ENCODE measurements at places on chromosomes 16 and 17.

DNA sequence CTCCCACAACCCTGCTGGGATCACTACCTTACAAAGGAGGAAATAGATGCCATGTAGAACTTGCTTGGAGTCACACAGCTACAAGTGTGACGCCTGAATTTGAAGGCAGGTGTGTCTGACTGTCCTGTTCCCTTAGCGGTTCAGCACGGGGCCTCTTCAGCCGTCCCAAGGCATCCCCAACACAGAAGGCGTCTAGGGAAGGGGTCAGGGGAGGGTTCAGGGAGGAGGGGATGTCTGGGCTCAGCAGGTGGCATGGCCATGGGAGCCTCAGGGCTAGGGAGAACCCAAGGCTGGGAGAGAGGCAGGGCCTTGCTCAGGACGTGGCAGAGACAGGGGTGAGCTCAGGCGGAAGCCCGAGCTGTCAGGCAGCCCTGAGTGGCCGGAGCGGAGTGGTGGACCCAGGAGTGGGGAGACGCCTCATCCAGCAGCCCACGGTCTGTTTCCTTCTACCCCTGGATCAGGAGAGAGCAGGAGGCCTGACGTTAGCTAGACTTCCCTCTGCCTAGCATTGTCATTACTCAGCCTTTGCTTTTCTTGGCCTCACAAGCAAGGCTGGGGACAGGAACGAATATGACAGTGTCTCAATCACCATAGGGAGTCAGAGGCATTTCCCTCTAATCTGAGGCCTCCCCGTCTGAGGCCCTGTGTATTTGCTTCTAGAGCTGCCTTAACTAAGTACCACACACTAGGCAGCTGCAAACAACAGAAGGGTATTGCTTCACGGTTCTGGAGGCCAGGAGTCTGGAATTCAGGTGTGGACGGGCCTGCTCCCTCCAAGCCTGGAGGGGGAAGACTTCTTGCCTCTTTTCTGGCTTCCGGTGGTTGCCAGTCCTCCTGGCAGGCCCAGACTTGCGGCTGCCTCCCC is 31.3 kb upstream of the ANKRD40CL start:
- DNase-seq: no peak

GRCh38 chr16:86387468-86388440 is 122.6 kb upstream of the FOXF1 start:
- no peak for DNase-seq

- DNase-seq: no peak
Measured at GRCh38 chr16:20762404-20763123, 1.2 kb upstream of the ACSM3 start.

DNA sequence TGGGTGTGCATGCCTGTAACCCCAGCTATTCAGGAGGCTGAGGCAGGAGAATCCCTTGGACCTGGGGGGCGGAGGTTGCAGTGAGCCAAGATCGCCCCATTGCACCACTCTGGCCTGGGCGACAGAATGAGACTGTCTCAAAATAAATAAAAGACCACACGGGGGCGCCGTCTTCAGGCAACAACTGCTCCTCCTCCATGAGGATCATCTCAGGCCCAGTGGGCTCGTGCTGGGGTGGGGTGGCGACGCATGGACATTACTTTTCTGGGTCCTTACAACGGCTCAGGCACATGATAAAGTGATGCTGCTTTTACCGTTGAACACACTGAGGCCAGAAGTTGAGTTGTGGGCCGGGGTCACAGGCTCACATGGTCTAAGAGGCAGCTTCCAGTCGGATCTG is 56.2 kb downstream of the PRMT7 start:
- DNase-seq: no peak

- no peak for DNase-seq
Measured at GRCh38 chr17:63841350-63842172, 924 bp downstream of the SMARCD2 start.

- DNase-seq: no peak
Measured at GRCh38 chr16:74500907-74501306, 79.6 kb upstream of the CLEC18B start.

GRCh38 chr17:13413001-13413400 is 188.7 kb downstream of the HS3ST3A1 start:
- no peak for DNase-seq
